Stimulated activated CD4-positive, alpha-beta T cell treated with anti-CD3 and anti-CD28 coated beads, TNF-alpha, amount 100 ng/mL, for 4 hours (primary cell): ENCODE measurements at places on chromosomes 5 and 9.

DNA sequence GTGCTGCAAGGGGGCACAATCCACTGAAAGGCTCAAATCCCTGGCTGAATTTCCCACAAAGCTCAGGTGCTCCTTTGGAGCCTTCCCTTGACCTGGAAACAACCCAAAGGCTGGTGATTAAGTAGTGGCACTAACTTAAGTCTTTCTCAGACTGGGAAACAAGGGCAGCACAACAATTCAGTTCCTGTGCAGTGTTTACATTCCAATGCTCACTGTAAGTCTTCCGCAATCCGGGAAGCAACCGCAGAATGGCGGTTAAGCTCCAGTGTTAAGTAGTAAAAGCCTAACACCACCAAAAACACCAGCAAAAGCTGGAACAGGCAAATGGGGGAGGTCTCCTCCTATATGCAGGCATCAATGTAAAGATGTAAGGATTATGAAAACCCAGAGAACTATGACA lies 117.2 kb downstream of the TRPM3 start:
- no peak for DNase-seq

DNA sequence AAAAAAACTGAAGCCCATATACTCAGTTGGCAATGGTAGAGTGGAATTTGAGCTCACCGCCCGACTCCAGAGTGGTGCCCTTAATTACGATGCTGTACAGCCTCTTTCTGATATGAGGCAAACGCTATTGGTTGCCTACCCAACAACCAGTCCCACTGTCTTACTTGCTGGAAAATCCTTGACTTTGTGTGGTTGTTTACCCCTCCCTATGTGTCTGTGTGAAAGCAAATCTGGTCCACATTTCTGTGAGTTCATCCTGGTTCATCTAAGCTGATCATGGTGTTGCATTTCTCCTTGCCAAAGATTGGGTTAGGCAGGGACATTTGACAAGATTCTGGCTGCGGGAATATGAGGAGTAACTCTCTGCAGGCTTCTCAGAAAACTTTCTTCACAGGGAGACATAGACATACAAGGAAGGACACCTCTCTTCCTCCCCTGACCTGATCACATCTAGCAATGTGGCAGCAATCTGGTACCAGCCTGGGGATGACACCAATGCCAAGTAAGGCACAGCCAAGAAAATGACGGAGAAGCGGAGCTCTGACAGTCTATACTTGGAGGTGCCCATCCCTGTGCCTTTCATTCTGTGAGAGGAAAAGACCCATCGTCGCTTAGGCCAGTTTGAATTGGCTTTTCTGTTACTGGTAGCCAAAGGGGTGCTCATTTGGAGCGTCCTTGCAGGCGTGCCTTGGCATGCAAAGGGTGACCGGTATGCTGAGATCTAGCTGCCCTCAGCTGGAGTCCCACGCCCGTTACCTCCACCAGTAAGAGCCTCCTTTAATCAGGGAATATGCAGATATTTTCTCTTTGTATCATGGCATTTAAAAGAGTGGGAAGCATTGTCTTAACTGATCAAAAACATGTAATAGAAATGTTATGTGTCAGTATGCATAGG lies 124.3 kb downstream of the AOPEP start:
- no peak for DNase-seq

DNA sequence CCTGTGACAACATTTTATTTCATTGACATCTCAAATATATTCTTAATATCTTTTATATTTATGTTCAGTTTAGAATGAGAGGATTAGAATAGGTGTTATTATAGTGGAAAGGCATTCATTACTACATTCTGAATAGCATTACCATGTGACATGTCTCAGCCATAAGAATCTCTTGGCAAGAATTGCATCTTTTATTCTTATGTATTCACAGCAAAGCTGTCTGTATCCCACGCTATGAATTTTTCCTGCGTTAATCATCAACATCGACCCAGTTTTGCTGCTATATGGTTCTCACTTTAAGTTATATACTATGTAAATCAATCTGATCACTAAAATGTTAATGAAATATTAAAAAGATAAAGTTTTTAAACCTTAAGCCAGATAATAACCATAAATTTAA lies 248.6 kb downstream of the TMEM232 start:
- no peak for DNase-seq

GRCh38 chr5:68088302-68088701 lies 127.3 kb upstream of the PIK3R1 start:
- DNase-seq, result no peak

GRCh38 chr9:115900698-115901097 lies 252.9 kb upstream of the PAPPA start:
- DNase-seq, result no peak

DNA sequence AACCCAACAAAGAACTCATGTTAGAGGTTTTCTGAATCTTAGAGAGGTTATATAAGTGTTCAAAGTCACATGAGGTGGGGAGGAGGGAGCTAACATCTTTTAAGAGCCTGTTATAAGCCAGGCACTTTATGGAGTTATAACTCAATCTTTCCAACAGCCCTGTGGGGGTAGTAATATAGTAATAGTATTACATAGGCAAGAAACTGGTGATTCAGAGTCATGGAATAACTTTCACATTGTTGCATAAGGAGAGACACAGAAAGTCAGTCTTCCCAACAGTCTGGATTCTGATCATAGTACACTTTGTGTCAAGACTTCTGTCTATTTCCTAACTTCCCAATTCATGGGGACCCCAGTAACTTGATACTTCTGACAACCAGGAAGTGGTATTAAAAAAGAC lies 89.2 kb downstream of the ACER2 start:
- DNase-seq, result no peak

DNA sequence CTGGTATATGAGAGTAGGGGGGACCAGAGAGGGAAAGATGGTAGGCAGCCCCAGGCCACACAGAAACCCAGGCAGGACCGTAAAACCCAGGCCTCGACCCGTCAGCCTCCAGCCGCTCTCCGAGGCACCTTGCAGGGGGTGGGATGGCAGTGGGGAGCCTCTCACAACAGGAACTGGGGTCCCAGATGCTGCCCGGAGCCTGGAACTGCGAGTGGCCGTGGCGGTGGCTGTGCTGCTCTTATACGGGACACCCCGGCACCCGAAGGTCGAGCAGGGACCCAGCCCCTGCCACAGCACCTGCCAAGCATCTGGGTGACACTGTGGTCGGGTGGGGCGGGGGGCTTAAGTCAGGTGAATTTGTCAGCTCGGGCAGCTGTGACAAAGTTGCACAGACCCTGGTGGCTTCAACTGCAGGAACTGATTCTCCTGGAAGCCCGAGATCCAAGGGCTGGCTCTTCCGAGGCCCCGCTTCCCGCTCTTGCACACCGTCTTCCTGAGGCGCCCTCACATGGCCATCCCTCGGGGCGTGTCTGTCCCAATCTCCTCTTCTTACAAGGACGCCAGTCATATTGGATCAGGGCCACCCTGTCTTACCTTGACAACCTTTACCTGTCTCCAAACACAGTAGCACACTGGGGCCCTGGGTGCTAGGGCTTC lies 47.6 kb upstream of the EGFL7 start:
- DNase-seq, result no peak

DNA sequence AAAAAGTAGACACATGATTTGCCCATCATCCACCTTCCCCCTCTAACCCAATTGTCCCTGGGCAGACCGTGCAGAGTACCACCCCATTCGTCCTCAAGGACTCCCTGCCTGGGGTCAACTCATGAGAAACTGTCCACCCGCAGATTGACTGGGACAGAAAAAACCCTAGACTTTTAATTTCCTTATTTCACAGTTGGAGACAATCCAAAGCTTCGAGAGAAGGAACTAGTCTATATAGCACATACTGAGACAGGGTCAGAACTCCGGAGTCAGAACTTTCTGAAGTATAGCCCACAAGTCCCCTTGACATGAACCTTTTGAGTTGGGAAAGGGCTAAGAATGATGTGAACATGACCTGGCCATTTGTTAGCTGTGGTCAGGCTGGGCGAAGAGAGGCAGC lies 7.5 kb upstream of the GPX3 start:
- no peak for DNase-seq

DNA sequence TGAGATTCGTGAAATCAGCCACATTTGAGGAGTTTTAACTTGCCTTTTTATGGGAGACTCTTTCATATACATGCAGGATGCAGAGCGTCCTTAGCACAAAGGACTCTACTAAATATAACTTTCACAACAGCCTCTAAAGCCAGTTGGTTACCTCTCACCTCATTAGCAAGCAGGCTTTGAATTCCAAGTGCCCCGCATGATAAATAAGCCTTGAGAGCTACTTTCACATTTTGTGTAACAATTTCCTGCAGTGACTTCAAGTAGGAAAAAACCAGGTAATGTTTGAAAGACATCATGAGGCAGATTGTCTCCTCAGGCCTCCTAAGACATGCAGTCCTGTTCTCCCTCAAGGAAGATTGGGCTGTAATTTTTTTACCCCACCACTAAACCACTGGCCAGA lies 50.5 kb downstream of the RALGPS1 start:
- DNase-seq, result no peak

DNA sequence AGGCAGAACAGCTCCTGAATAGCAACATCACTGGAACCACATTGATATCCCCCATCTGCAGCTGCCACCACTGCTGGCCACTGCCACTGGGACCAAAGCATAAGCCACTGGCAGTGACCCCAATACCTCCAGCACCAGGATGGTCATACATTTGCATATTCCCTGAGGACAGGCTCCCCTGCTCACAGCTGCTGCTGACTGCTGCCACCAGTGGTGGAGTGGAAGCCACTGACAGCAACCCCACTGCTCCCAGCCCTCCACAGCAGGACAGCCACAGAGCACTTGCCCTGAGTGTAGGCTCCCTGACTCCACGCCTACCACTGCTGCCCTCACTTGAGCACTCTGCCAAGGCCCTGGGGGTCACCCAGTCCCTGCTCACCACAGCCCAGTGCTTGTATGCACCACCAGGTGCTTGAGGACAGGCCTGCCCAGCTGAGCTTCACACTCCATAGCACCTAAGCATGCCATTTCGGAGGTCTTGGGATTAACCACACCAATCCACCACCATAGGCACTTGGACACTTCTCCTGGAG lies 327.4 kb upstream of the RPS23 start:
- no peak for DNase-seq

- no peak for DNase-seq
These were observed 80.0 kb downstream of the SEMA4D start for GRCh38 chr9:89417832-89418473.

DNA sequence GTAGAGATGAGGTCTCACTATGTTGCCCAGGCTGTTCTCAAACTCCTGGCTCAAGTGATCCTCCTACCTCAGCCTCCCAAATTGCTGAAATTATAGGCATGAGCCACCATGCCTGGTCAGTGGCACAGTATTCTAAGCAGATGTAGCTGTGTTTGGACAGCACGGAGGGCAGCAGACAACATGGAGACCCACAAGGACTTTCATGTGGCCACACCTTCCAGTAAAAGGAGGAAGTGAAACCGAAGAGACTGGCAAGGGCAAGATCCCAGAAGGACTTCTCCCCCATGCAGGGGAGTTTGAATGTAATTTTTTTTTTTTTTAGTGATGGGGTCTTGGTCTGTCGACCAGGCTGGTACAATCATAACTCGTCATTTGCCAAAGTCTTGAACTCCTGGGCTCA lies 172.2 kb downstream of the TRPM3 start:
- no peak for DNase-seq

GRCh38 chr5:30343707-30344106 lies 849.8 kb upstream of the CDH6 start:
- no peak for DNase-seq

- DNase-seq, result no peak
These were observed 91.1 kb downstream of the BASP1 start for GRCh38 chr5:17308326-17309065.

- no peak for DNase-seq
These were observed 76.3 kb downstream of the CERT1 start for GRCh38 chr5:75435096-75435495.

DNA sequence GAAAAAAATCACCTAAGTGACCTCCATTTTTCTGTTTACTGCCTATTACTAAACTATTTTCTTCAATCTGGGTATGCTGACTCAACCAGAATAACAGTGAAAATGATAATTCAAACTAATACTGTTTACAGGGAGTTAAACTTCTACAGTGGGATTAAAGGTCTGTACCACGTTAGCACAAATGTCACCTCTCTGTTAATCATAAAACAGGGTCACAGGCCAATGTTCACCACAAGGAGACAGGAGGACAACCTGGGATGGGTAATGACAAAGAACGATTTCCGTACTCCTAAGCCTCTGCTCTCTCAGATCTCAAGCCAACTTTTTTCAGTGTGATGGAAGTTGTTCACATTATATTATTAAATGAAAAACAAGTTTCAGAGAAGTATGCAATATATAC lies 2.3 kb downstream of the ALDOB start:
- DNase-seq, result no peak

GRCh38 chr9:80157561-80157983 lies 585.8 kb downstream of the TLE4 start:
- no peak for DNase-seq

- no peak for DNase-seq
These were observed 259.9 kb upstream of the RASA1 start for GRCh38 chr5:87007737-87008136.

DNA sequence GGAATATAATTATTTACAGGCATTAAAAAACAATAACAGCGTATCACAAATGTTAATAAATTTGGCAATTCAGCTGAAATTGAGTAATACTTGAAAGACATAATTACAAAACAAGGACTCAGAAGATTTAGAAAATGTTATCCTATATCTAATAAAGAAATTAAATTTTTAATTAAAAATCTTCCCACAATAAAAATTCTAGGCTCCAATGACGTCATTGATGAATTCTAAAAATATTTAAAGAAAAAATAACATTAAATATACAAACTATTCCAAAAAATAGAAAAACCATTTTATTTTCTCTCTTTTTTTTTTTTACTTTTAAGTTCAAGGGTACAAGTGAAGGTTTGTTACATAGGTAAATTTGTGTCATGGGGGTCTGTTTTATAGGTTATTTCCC lies 161.5 kb downstream of the ADAMTS6 start:
- no peak for DNase-seq

DNA sequence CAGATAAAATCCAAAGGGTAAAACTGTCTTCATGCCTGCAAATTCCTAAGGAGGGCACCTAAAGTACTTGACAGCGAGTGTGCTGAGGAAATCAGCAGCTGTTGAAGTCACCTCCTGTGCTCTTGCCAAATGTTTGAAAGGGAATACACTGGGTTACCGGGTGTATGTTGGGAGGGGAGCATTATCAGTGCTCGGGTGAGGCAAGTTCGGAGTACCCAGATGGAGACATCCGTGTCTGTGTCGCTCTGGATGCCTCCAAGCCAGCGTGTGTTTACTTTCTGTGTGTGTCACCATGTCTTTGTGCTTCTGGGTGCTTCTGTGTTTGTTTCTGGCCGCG lies 727 bp upstream of the ADRB2 start:
- DNase-seq, result no peak

GRCh38 chr9:117276444-117276843 lies 138.4 kb downstream of the ASTN2 start:
- no peak for DNase-seq
